ENCODE measurements at places on chromosomes 5 and 9.

GRCh38 chr5:6788439-6788838, 75.2 kb downstream of the TENT4A start:
- DNase-seq, result no peak

GRCh38 chr9:130977811-130978221, 31.2 kb upstream of the LAMC3 start:
- no peak for DNase-seq

DNA sequence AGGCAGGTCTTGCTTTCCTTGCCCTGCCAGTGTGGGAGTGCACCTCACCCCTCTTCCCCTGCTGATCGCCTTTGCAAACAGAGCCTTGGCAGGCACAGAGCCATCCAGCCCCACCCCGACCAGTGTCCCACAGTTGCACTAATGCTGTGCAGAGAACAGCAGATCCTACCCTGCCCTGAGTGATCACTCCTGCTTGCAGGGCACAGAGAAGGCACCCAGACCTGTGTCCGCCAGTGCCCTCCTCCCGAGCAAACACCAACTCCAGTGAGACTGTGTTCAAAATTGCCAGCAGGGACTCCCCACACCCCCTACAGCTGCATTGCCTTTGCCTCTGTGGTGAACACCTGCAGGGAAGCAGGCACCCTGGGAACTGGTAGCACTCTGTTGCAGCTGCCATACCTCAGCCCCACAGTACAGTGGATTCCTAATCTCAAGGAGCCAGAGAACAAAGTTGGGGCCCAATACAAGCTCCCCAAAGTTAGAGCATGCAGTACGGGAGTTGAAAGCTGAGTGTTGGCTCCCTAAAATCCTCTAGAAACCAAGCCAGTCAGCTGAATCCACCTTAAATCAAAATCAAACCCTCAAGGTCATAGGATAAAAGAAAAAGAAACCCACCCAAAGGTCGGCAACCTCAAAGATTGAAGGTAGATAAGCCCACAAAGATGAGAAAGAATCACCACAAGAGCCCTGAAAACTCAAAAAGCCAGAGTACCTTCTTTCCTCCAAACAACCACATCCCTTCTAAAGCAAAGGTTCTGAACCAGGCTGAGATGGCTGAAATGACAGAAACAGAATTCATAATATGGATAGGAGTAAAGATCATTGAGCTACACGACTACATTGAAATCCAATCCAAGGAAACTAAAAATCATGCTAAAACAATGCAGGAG, 92.9 kb upstream of the PIK3R1 start:
- no peak for DNase-seq

DNA sequence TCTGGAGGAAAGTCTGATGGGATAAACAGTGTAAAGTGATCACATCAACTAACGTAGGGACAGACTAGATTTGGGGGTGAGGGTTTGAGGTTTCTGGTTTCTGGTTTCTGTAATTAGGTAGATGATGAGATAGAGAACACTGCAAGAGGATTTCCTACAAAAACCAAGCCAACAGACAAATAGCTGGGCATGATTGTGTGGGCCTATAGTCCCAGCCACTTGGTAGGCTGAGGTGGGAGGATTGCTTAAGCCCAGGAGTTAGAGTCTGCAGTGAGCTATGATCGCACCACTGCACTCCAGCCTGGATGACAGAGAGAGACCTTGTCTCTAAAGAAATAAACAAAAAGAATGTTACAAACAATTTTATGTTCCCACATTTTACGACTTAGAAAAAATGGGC, 34.4 kb upstream of the RNU6ATAC start:
- DNase-seq, result no peak

GRCh38 chr9:95545831-95546567, 29.2 kb upstream of the PTCH1 start:
- no peak for DNase-seq

Measured in cortex of kidney (tissue), 1 donor.